ENCODE measurements at places on chromosomes 7 and 10.

GRCh38 chr10:108749042-108749441 is 1174.3 kb downstream of the XPNPEP1 start:
- DNase-seq = no peak

- no peak for DNase-seq
These were observed 315.8 kb upstream of the POM121L12 start for GRCh38 chr7:52719677-52720076.

- DNase-seq = no peak
These were observed 48.1 kb upstream of the COMTD1 start for GRCh38 chr10:75283671-75284470.

DNA sequence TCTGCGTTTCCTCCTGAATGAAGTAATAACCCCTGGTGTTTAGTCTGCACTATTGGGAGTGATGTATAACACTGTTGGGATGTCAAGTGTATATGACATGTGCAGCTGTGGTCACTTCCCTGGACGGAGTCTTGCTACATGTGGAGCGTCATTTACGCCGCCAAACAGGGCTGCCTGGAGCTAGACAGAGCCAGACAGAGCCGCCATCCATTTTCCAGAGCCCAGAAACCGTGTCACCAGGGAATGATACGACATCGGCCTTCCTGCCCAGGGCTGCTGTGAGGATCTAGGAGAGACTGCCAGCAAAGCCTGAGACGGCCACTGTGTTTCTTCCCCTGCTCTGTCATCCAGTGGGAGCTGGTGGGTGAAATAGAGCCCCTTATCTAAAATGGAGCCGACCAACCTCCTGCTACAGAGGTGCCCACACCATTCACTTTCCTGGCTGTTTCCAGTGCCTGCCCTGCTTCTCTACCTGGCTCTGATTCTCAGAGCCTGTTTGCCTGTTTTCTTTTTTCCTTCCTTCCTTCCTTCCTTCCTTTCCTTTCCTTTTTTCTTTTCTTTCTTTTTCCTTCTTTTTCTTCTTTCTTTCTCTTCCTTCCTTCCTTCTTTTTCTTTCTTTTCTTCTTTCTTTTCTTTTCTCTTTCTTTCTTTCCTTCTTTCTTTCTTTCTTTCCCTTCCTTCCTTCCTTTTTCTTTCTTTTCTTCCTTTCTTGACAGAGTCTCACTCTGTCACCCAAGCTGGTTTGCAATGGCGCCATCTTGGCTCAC is 13.3 kb upstream of the FGFR2 start:
- no peak for DNase-seq

DNA sequence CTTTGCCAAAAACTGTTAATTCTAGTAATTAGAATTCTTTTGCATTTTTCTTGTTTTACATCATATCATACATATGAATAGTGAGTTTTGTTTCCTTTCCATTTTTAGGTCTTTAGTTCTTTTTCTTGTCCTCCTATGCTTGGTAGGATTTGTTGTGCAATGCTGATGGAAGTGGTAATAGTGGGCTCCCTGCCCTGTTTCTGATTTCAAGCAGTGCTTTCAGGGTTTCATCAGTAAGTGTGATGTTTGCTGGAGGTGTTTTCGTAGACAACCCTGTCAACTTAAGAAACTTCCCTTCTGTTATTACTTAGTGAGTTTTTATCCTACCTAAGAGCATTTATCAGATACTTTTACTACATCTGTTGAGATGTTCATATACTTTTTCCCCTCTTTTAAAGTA is 50.5 kb downstream of the CSGALNACT2 start:
- no peak for DNase-seq

GRCh38 chr7:127415060-127415742 is 22.7 kb upstream of the ZNF800 start:
- DNase-seq = no peak

GRCh38 chr10:11856678-11857077 is 33.5 kb downstream of the PROSER2 start:
- DNase-seq = no peak

GRCh38 chr7:133993547-133993946 is 133.6 kb upstream of the LRGUK start:
- no peak for DNase-seq

- no peak for DNase-seq
These were observed 111.8 kb upstream of the AGR3 start for GRCh38 chr7:16993543-16993942.

DNA sequence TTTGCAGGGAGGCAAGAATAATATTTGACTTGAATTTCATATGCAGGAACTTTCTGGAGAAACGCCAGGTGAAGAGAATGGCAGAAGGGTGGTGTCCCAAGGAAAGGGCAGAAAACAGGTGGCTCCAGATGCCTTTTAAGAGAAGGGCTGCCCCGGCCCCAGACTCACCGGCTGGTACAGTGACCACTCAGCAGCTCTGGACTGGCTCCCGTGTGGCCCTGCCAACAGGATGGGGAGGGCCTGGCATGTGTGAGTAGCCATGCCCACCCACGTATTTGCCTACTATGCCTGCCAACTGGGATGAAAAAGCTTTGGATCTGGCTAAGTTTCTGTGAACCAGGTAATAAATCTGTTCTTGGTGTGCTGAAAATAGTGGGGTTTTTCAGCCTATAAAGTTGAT is 159.5 kb downstream of the PRKAG2 start:
- DNase-seq = no peak

DNA sequence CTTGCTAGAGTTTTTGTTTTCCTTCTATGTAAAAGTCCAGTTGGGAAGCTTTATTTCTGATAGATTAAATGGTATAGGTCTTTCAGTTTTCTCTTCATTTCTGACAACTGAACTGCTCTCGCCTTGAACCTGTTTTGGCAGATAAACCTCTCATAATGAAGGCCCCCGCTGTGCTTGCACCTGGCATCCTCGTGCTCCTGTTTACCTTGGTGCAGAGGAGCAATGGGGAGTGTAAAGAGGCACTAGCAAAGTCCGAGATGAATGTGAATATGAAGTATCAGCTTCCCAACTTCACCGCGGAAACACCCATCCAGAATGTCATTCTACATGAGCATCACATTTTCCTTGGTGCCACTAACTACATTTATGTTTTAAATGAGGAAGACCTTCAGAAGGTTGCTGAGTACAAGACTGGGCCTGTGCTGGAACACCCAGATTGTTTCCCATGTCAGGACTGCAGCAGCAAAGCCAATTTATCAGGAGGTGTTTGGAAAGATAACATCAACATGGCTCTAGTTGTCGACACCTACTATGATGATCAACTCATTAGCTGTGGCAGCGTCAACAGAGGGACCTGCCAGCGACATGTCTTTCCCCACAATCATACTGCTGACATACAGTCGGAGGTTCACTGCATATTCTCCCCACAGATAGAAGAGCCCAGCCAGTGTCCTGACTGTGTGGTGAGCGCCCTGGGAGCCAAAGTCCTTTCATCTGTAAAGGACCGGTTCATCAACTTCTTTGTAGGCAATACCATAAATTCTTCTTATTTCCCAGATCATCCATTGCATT is 27.1 kb downstream of the MET start:
- DNase-seq = no peak

DNA sequence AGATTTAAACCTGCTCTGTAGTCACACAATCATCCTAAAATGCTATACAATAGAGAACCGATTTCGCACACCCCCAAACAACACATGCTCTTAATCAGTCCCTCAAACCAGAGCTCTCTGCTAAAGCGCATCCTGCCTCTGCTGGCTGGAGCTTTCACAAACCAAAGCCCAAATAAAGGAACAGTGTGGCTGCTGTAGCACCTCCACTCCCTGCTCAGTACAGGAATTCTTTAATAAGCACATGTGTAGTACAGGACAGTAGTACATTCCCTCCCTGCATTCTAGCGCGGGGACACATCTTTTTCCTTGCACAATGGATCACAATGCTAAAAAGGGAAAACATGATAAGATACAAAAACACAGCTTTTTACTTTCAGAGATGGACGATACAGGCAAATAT is 684.6 kb downstream of the MAGI2 start:
- no peak for DNase-seq

GRCh38 chr10:120517196-120517595 is 60.2 kb downstream of the PLPP4 start:
- no peak for DNase-seq

DNA sequence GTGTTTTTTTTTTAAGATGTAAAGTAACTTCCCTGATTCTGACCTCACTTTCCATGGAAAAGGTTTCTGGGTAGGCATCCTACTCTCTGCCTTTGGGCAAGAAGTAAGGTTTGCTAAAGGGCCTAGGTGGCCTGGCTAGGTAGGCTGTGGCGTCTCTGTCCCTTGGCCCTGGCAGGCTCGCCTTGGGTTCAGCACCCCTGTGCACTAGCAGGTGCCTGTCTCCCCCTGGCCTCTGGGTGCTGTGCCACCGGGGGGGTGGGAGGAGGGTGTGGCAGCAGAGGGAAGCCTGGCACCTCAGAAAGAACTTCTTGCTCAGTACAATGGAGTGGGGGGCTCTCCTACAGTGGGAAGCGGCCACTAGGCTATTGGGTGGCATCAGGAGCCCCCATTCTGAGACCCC is 14.0 kb downstream of the TECPR1 start:
- DNase-seq = no peak

GRCh38 chr7:75795831-75796285 is 17.7 kb downstream of the CCL24 start:
- peak; percentile 58 for DNase-seq

- DNase-seq = no peak
These were observed 31.1 kb upstream of the RHEB start for GRCh38 chr7:151550656-151551286.

- DNase-seq = no peak
These were observed 78.5 kb downstream of the ETV1 start for GRCh38 chr7:13910805-13911551.

DNA sequence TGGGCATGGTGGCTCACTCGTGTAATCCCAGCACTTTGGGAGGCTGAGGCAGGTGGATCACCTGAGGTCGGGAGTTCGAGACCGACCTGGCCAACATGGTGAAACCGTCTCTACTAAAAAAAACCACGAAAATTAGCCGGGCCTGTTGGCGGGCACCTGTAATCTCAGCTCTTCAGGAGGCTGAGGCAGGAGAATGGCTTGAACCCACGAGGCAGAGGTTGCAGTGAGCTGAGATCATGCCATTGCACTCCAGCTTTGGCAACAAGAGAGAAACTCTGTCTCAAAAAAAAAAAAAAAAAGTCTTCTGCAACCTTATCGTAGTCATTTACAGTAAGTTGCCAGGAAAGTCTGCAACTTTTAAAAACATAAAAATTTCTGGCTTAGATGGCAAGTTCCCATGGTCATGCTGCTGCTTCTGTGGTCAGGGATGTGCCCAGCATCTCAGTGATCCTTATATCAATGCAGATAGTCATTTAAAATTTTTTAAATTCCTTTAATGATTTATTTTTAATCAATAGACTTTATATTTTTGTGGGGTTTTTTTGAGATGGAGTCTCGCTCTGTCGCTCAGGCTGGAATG is 15.6 kb downstream of the SUFU start:
- no peak for DNase-seq

GRCh38 chr7:94656925-94657731 is 1.2 kb upstream of the SGCE start:
- DNase-seq = no peak

DNA sequence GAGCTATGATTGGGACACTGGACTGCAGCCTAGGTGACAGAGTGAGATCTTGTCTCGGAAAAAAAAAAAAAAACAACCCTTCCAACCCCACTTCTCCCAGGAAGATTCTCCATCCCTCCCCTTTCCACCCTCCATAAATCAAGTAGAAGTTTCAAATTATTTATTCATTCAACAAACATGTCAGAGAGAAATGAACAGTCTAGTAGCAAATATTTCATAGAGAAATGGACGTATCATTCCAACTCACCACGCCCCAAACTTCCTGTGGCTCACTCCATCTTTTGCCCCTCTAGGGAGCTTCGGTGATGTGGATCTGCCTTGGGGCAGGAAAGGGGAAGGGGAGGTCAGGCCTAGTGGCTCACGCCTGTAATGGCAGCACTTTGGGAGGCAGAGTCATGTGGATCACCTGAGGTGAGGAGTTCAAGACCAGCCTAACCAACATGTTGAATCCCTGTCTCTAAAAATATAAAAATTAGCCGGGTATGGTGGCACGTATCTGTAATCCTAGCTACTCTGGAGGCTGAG is 638 bp upstream of the TRAPPC14 start:
- DNase-seq = no peak

DNA sequence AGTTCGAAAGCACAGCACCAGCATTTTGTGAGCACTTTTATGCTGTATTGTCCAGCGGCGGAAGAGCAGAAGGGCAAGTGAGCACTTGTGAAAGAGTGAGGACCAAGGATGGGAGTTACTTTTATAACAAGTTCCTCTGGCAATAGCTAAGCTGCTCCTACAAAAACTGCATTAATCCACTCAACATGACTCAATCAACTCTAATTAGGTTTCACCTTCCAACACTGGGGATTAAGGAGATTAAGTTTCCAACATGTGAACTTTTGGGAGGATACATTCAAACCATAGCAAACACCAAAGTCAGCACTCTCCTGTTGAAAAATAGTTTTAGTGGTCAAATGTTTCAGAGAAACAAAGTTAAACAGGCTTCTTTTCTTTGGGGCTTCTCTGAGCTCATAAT is 844.5 kb downstream of the REEP3 start:
- no peak for DNase-seq

DNA sequence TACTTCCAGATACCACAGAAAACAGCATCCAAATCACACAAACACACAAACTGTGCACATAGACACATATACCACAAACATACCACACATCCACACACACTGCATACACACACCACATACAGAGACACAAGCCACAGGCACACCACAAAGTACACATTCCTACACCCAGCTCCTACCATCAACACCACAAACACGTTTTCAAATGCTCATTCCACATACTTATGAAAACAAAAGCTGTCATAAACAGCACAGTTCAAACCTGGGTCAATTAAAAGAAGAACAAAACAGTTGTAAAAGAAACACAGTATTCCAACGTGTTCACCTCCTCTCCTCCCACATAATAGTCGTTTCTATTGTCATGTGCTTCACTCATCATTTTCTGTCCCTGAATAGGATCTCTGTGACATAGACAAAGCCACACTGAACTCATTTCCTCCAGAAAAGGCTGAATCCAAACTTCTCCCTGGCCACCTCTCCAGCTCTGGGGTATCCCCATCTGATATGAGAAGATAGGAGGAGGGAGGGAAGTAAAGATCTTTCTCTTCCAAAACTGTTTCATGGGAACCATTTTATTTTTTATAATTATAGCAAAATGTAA is 89.2 kb downstream of the CXCL12 start:
- no peak for DNase-seq

DNA sequence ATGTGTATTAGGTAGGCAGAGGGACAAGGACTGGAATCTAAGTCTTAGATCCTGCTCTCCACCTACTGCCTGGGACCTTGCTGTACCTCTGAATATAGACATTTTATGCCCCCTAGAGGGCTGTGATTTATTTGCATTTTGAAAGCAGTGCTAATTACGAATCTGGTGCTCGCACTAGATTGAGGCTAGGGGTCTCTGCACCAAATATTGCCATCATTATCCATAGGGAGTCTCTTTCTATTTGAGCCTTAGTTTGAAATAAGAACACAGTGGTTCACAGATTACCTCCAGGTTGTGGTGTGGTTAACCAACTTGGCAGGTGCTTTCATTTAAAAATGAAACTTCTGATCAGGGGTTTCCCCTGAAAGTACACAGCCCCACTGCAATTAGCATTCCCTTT is 41.8 kb downstream of the CNNM1 start:
- no peak for DNase-seq
